ENCODE measurements at places on chromosomes 5 and 9.

- DNase-seq, result no peak
These were observed 114.3 kb upstream of the IL12B start for GRCh38 chr5:159444441-159445082.

DNA sequence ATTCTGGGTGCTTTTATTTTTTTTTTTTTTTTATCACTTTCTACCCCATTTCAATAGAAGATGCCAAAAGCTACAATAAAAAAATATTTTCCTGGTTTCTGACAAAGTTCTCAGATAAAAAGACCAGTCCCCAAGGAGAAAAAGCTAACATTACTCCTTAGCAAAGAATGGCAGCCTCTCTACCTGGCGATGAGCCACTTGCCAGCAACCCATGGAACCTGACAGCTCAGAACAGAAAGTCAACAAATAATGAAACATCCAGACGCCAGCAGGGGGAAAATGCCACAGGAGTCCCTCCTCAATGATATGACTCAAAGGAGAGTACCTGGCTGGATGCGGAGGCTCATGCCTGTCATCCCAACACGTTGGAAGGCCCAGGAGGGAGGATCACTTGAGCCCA lies 123.2 kb downstream of the MYO10 start:
- DNase-seq, result no peak

- no peak for DNase-seq
These were observed 13.1 kb upstream of the TRIM14 start for GRCh38 chr9:98132158-98132557.

DNA sequence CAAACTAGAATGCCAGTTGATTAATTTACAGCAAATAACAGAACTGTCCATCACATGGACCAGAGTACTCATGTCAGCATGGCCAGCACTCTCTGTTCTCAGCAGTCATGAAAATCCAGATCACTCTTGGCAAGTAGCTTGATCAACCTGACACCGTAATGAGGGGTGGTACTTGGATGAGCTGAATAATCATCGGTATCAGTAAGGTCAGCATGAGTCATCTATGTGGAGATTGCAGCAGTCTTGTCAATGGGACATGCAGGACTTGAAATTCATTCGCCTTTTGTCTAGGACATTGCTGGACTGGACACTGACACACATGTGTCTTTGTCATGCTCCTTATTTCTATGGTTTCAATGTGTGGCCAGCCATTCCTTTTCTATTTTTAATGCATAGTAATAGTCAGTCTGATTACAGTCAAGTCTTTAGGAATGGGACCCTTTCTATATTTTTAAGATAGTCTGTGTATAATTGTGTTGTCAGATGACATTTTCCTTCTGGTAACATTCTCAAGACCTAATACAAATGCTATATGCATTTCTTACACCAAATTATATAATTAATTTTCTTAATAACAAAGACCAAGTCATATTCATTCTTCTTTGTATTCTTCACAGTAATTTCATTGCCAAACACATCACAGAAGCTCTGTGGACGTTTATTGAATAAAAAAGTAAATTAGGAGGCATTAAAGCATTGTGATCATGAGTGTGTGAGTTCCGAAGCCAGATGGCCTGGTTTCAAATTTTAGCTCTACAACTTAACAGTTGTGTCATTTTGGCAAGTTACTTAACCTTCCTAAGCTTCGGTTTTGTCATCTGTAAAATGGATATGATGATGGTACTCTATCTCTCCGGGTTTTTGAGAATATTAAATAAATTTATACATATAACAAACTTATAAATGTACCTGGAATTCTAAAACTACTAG lies 57.4 kb downstream of the ADAMTSL1 start:
- no peak for DNase-seq

DNA sequence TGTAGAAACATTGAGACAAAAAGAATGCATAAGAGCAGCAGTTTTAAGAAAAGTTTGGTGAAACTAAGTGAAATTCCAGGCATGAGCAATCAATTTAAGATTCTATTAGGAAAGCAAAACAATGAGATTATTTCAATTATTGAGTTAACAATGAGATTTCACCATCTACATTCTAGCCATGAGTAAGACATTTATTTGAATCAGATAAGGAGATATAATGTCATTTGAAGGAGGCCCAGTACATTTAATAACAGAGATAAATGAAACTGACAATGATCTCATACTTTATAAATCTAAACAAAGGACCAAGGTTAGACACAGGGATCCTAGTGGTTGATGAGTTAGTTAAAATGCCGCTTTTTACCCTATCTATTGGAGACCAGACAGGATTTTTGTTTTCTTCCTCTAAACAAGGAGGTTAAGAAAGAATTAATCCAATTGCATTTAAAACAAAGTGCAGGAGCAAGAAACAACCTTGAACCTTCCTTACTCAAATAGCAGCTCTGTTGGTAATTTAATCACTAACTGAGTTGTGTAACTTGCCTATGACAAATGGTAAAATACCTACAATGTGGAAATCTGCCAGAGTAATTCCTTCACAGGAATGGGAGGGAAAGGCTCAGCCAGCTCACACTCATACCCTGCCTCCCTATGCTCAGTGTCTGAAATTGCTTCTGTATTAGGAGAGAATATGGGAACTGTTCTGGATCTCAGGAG lies 103.5 kb upstream of the NR3C1 start:
- no peak for DNase-seq

DNA sequence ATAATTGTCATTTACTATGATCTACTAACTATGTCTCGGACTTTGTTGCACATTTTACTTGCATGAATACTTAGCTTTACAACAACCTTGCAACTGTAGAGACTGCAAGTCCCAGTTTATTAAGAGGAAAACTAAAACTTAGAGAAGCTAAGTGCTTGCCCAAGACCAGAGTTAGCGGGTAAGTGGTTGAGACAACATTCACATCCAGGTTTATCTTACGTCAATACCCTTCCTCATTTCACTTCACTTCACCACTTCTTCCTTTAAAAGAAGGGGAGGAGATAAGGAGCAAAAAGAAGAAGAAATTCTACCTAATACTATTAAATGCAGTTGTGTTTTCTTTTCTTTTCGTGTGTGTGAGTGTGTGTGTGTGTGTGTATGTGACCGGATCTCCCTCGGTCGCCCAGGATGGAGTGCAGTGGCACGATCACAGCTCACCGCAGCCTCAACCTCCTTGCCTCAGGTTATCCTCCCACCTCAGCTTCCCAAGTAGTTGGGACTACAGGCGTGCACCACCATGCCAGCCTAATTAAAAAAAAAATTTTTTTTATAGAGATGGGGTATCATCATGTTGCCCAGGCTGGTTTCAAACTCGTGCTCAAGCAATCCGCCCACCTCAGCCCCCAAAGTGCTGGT lies 37.4 kb downstream of the MEGF9 start:
- no peak for DNase-seq

GRCh38 chr5:124162767-124163532 lies 583.5 kb downstream of the ZNF608 start:
- DNase-seq, result no peak

DNA sequence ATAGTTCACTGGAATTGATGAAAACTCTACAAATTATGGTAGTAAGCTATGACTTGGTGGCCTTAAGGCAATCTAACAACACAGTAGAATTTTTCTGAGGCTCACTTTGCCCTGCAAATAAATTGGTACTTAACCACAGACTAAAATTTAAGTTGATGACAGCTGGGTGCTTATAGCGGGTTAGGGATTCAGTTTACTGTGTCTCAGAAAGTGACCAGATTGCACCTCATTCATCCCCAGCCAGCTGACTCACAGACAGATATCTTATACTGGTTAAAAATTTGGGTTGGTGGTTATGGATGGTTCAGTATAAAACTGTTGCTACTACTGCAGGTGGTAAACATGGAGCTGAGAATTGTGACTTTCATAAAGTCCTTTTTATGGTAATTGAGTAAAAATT lies 2.8 kb downstream of the CKS2 start:
- no peak for DNase-seq

DNA sequence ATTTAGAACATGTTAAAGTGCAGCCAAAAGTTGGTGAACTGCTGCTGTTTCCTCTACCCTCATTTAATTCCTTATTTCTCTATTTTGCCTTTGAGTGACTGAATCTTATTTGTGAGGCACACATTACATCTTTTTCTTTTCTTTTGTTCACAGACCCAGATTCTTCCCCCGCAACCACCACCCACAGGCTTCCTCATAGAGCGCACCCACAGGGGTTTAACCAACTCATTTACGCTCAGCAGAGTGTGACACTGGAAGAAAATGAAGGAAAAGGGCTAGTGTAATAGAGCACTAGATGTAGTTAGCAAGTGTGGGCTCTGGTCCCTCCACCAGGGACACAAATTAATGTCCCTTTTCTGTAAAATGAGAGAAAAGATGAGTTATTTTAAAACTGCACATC lies 200.7 kb downstream of the PARP8 start:
- no peak for DNase-seq

DNA sequence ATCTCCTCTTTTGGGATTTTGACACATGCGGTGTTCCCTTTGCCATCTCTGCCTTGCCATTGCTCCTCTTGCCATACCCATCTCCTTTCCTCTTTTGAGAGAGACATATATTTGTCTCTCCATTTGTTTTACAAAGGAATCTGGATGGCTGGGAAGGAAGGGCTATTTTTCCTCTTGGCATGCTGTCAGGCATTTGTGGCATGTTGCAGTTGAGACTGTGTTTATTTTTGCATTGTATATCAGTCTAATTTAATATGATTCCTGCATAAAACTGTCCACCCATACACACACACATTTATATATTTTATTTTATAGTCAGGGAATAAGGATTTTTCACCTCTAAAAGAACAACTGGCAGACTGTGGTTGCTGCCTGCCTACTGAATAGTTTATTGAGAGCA lies 1105.8 kb upstream of the SEMA6A start:
- no peak for DNase-seq

DNA sequence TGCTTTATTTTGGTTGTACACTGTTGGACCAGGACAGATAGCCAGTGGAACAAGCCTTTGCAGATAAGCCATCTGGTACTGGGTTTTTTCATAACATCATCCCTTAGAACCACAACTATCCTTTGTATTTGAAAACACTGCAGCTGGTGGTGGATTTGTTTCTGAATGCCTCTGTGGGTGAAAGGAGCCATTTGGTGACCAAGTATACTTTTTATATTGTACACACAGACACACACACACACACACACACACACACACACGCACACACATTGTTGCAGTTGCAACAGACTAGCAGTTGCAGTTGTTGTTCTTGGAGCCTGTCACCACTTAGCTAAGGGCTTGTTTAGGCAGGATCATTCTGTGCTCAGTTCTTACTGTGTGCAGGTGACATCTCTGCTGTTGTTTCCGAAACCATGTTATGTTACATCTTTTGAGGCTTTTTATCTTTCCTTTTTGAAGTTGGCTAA lies 22.9 kb upstream of the CAVIN4 start:
- no peak for DNase-seq

DNA sequence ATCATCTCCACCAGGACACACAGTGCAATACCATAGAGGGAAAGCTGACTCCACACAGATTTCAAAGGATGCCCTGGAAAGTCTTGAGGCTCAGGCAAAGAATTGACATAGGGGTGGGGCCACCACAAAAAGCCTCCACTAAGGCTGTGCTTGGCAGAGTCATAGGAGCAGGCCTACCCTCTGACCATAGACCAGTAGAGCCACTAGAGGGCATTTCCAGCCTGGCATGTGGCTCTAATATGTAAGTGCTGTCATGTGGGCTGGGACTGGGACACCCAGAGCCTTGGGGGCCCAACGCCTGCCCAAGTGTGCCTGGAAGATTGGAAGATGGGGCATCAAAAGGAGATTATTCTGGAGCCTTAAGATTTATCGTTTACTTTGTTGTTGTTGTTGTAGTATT lies 726.0 kb downstream of the DNAH5 start:
- no peak for DNase-seq

DNA sequence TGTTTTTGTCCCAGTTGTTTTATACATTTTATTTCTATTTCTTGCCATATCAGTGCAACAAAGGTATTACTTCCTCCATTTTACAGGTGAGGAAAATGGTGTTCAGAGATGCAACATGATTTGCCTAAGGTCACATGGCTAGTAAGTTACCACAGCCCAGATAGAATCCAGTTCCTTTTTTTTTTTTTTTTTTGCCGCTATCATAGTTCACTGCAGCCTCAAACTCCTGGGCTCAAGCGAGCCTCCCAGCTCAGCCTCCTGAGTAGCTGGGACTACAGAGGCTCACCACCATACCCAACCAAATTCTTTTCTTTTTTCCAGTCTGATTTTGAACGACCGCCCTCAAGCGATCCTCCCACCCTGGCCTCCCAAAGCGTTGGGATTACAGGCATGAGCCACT lies 480 bp upstream of the CCDC69 start:
- no peak for DNase-seq

GRCh38 chr5:4857761-4858160 lies 282.4 kb upstream of the ADAMTS16 start:
- DNase-seq, result no peak

GRCh38 chr5:132458651-132459030 lies 31.9 kb downstream of the IRF1 start:
- DNase-seq, result no peak

DNA sequence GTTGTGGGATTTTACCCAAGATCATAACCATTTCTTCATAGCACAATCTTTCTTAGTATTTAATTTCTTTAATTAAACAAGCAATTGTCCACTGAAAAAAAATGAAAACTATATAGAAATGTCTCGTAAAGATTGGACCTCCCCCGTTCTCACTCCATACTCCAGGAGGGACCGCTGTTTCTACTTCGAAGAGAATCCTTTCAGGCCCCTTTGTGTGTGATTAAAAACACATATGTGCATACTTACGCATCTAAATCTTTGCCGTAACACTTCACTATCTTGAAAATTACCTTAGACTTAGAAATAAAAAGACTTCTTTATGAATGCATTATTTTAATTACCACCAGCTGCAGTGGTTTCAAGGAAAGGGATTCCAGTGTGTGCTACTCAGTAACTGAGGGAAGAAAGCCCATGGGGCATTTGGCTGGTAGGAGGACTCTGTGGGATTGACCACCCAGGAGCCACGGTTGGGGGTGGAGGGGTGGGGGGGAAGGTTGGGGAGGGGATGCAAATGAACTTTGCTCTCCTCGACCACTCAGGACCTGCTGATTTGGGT lies 209.1 kb downstream of the FAM114A2 start:
- DNase-seq, result no peak

GRCh38 chr9:36842560-36843530 lies 191.2 kb downstream of the PAX5 start:
- DNase-seq, result no peak

- DNase-seq, result no peak
These were observed 349.2 kb upstream of the KLF4 start for GRCh38 chr9:107838766-107839165.

- no peak for DNase-seq
These were observed 45.9 kb upstream of the APC start for GRCh38 chr5:112691758-112692157.

DNA sequence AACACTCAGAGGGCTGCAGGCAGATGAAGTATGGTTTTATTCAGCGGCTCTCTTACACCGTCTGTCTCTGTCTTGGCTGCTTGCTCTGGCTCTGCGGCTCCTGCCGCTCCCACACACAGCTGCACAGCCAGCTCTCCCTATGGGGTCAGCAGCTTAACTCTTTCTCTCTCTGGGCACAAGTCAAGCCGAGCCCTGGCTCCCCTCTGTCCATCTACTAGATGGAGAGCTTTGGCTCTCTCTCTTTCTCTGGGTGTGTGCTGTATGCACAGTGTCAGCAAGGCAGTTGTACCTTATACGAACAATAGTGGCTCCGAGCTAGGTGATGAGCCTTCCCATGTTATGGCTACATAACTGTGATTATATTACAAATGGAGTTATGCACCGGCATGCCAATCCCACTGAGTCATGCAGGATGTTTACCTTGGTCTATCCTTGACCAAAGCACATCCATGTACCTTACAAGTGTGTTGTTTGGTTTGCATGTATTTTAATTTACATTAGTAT lies 19.3 kb upstream of the PPP2CA start:
- no peak for DNase-seq
